ENCODE measurements at places on chromosomes 3 and 15.

DNA sequence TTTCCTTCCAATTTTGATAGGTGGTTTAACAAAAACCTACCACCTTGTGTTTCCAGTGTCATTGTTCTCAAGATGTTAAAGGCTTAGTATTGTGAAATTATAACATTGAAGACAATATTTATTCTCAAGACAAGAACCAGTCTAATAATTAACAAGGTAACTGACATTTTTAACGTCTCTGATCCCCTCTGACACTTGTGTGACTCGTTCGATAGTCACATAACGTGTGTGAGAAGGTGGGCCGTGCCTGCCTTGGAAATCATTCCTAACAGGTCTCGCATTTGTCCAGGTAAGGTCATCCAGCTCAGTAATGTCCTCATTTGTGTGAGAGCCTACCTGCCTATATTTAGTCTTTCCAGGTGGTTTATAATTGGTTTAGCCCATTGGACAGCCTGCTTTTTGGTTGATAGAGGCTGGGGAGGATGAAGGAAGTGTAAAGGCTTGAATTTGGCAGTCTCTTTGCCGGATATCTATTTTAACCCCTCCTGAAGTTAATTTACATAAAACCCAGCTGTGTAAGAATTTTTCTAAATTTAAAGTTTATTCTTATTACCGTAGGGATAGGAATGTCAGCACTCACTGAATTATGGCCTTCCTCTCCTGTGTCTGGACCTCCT is 94.4 kb downstream of the AKAP13 start:
- DNase-seq, result no peak

DNA sequence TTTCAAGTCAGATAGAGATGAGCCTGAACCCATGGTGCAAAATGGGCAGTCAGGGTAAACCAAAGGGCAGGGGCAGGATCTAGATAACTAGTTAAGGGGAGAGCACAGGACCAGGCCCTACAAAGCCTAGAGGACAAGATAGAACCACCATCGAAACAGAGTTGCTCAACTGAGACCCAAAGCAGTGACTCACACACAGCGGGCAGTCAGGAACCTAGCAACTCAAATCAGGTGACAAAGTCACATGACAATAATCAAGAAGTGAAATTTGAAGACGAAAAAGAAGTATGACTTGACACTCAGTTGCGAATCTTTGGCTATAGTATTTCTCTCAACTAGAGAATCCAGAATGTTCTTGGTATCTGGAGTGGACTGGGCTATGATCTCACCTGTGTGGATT is 136.0 kb upstream of the PTPRG start:
- no peak for DNase-seq

- DNase-seq, result no peak
These were observed 28.5 kb upstream of the SPTBN5 start for GRCh38 chr15:41922353-41922752.

GRCh38 chr3:88824666-88825564 is 282.5 kb upstream of the EPHA3 start:
- no peak for DNase-seq

GRCh38 chr15:37246856-37247255 is 146.5 kb upstream of the MEIS2 start:
- DNase-seq, result no peak

- no peak for DNase-seq
These were observed 210.5 kb downstream of the GABRB3 start for GRCh38 chr15:26562336-26562735.

DNA sequence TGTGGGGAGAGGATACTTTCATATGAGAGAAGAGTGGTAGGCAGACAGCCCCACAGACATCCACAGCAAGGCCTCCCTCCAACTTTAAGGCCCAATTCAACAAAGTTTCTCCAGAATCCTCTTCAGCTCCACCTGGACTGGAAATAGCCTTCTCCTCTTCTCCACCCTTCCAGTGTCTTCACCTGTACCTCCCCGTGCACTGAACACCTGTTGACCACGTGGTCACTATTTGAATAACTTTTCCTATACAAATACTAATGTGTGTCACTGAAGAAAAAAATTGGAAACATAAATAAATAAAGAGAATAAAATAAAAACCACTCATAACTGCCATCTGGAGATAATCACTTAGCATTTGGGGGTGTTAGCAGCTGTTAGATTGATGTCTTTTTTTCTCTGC is 52.9 kb downstream of the CCNL1 start:
- DNase-seq, result no peak

DNA sequence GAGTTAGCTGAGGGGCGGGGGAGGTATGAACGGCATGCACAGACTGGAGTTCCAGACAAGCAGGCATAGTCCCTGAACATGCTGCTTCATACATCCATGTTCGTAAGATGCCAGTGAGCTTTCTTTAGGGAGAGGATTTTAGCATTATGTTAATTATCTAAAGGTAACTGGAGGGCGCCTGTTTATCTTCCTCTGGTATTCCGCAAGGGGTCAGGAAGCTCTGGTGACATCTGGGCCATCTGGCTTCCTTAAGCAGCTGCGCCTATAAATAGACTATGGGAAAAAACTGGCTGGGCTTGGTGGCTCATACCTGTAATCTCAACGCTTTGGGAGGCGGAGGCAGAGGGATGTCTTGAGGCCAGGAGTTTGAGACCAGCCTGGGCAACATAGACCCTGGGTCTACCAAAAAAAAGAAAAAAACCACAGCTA is 1.5 kb upstream of the FBXO22 start:
- no peak for DNase-seq

GRCh38 chr3:160828880-160829279 is 72.8 kb downstream of the PPM1L start:
- no peak for DNase-seq

DNA sequence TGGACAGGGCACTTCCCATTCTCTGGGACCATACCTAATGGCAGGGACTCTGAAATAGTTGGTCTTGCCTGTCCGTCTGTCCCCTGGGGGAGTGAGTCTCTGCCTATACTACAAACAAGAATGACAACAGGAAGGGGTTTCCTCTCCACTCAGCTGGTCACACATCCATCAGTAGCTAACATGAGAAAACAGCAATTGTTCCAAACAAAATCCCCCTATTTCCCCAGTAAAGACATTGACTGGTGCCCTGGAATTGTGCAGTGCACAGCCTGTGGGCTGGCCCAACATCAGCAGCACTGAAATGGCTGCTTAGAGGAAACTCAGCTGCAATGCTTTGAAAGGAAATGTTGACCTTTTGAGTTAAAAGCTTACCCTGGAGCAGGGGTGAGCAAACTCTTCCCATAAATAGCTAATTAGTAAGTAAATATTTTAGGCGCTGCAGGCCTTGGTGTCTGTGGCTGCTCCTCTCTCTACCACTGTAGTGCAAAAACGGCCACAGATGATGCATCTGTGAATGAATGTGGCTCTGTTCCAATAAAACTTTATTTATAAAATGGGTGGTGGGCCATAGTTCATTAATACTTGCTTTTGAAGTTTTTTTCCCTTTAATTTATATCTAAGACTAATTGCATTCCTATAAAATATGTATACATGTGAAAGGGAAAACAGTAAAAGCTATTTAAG is 174.3 kb downstream of the KLF13 start:
- DNase-seq, result no peak

DNA sequence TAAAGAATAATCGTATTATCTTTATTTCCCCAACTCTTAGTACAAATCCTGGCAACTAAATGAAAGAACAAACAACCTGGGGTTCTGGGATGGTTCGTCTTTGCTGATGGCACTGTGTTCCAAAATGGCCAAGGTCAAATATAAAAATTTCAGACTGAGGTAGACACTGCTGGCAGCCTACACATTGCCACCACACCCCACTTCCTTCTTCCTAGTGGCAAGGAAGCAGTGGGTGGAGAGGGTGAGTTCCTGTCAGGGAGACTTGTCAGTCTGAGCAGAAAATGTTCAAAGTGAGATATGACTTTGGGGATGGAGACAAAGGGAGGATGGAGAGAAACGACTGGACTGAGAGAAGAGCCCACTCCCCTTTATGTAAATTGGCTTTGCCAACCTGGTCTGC is 69.6 kb downstream of the LMCD1 start:
- peak; percentile 41 for DNase-seq

DNA sequence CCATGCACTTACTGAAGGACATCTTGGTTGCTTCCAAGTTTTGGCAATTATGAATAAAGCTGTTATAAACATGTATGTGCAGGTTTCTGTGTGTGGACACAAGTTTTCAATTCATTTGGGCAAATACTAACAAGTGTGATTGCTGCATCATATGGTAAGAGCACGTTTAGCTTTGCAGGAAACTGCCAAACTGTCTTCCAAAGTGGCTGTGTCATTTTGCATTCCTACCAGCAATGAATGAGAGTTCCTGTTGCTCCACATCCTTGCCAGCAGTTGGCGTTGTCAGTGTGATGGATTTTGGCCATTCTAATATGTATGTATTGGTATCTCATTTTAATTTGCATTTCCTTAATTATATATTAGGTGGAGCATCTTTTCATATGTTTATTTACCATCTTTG is 280.1 kb downstream of the SV2B start:
- no peak for DNase-seq

GRCh38 chr3:196654735-196655090 is 15.2 kb downstream of the NRROS start:
- DNase-seq, result no peak

DNA sequence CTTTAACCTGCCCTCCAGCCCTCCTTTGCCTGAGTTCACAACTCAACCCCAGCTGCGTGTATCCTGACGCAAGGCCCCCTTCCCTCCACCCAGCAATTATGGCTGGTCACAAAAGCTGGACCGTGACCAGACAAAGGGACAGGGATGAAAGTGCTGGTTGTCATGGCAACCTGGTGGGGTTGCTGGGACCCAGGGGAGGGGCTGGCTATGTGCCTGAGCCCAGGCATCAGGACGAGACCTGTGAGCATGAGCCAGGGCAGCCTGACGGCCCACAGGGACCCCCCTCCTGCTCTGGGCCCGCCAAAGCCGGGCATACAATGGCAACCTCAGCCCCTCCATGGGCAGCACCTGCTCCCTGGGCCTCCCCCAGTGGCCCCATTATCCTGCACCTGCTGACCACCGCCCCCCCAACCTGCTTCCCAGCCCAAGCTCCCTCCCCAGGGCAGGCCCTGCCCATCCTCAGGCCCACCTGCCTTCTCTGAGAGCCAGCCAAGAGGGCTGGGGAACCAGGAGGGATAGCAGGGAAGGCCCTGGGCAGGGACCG is 4.5 kb upstream of the DNAH1 start:
- DNase-seq, result no peak

DNA sequence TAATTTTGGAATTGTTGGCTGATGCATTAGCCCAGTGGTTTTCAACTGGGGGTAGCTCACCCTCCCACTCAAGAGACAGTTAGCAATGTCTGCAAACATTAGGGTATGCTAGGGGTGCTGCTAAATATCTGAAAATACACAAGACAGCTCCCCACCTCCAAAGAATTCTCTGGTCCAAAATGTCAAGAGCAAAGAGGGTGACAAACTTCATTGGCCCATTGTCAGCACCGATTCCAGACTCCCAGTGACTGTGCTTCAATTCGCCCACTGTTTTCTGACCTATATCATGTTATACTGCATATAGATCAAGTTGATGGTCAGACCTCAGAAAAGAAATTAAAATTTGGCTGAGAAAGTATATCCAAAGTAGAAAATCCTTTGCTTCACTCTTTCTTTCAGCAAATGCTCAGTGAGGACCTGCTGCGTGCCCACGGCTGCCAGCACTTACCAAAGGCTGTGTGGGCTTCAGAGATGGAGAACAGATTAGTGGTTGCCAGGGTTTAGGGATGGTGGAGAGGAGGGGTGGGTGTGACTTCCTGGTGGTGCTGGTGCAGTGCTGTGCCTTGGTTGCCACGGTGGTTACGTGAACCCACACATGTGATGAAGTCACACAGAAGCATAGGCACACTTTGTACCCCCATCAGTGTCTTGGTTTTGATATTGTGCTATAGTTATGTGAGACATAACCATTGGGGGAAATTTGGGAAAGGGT is 204.0 kb downstream of the PLCL2 start:
- DNase-seq, result no peak

Data from inflammatory macrophage treated with lipopolysaccharide for 1 hour (primary cell).